Stimulated activated CD4-positive, alpha-beta T cell treated with anti-CD3 and anti-CD28 coated beads, Interleukin-4, amount 100 ng/mL, for 1 hour (primary cell): ENCODE measurements at places on chromosomes 1 and 21.

DNA sequence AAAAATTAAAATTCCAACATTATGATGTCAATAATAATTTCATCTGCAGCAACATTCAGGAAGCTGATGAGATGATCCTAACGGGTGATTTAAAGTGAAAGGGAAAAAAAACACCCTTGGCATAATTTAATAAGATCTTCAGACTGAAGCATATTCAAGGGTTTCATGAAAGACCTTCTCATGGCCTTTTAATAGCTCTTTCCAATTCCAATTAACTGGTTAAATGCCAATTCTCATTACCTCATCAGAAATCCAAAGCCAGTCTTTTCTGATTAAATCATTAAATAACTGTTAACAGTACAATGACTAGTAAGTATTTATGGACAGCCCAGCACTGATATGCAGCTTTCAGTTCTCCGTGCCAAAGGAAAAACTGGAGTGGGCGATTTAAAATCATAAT is 407.5 kb downstream of the SMYD3 start:
- DNase-seq: no peak

- DNase-seq: no peak
Observed at GRCh38 chr21:43728154-43728466, 9.2 kb downstream of the PDXK start.

DNA sequence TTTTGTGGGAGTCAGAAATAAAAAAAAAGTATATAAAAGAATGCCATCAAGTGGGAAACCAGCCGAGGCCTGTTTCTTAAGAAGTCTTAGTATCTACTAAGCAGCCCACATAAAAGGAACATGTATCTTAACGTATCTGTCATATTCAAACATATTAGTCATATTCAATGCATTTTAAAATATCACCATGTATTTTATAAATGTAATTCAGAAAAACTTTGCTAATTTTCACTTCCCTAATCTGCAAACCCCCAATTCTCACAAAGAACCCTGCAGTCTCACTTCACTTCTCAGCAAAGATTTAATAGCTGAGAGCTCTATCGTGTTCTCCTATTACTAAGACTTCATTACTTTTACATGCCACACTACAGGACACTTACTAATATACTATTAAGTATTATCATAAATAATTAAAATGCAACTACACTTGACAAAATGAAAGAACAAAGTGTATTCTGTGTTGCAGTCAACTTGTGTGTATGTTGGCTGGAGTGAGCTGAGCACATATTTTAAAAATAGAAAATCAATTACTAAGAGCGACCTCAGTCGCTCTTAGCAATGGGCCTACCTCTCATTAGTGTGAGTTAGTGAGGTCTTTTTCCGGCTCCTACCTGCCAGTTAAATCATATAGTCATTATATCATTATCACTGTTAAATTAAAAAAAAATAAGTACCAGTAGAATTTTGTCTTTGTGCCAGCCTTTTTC is 484.3 kb downstream of the LMO4 start:
- DNase-seq: no peak

DNA sequence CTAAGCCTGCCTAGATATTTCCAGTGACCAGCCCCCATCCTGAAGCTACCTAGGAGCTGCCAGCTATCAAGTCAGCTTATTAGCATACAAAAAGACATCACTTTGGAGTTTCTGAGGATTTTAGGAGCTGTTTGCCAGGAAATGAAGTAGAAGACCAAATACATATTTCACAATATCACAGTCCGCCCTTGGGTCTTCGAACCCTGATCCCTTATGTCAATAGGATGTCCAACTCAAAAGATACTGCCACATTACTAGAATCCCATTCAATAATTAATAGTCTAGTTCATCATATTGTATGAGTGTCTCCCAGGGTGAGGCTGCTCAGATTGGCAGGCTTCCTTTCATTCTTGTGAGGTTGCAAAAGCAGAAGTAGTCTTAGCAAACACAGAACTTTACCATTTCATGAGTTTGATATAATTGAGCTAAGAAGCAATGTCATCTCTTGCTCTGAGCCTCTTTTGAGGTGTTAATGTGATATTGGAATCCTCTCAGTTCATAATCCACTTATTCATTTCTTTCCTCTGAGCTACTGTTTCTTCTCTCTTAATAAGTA is 13.6 kb downstream of the IPO9 start:
- DNase-seq: no peak

- peak; percentile 19 for DNase-seq
Observed at GRCh38 chr1:112957133-112957812, 1.3 kb upstream of the SLC16A1 start.

- DNase-seq: peak; percentile 50
Observed at GRCh38 chr1:40861224-40862003, 749 bp downstream of the CITED4 start.

- no peak for DNase-seq
Observed at GRCh38 chr1:171805395-171806115, 24.1 kb downstream of the METTL13 start.

- DNase-seq: no peak
Observed at GRCh38 chr1:191669629-191670028, 488.6 kb upstream of the RGS18 start.

DNA sequence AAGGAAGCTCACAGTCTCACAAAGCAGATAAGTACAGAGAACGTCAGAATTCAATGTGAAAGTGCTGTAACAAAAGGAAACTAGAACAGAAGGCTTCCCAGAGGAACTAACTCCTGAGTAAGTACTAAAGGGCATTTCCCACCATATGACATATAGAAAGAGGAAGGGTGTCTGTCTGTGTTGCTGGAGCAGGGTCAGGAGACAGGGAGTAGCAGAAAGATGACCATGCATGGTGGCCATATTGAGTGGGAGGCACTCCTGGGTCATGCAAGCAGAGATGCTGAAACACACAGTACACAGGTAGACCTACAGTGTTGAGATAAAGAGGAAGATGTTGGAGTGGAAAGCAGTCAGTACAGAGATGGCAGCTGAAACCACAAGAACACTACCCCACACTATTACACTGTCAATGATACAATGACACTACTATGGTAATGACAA is 47.3 kb downstream of the SLC25A24 start:
- DNase-seq: no peak

DNA sequence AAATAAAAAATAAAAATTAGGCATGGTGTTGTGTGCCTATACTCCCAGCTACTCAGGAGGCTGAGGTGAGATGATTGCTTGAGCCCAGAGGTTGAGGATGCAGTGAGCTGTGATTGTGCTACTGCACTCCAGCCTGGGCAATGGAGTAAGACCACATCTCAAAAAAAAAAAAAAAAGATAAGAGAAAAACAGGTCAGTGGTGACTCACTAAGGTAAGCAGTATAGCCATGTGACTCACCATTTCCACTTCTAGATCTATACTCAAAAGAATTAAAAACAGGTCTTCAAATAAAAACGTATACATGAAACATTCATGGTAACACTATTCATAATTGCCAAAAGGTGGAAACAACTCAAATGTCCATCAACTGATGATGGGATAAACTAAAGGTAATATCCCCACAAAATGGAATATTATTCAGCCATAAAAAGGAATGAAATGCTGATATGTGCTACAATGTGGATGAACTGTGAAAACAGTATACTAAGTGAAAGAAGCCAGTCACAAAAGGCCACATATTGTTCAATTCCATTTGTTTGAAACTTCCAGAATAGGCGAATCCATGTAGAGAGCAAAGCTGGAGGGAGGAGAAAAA is 75.1 kb downstream of the ZNF281 start:
- no peak for DNase-seq

- DNase-seq: peak; percentile 21
Observed at GRCh38 chr1:40477678-40478053, 576 bp downstream of the ZFP69 start.

- no peak for DNase-seq
Observed at GRCh38 chr1:161198194-161198896, 509 bp downstream of the ADAMTS4 start.

- peak; percentile 56 for DNase-seq
Observed at GRCh38 chr1:15848143-15848928, 829 bp downstream of the SPEN start.

DNA sequence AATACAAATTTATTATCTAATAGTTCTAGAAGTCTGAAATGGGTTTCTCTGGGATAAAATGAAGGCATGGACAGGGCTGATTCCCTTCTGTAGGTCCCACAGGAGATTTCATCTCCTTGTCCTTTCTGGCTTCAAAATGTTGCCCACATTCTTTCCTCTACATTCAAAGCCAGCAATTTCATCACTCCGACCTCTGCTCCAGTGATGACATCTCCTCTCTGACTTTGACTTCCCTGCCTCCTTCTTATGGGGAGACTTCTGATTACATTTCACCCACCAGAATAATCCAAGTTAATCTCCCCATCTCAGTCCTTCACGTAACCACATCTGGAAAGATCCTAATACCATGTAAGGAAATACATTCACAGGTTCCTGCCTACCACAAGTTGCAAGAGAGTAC is 358.0 kb upstream of the C1orf87 start:
- DNase-seq: no peak

GRCh38 chr1:212255705-212256307 is 29.4 kb upstream of the PPP2R5A start:
- no peak for DNase-seq

DNA sequence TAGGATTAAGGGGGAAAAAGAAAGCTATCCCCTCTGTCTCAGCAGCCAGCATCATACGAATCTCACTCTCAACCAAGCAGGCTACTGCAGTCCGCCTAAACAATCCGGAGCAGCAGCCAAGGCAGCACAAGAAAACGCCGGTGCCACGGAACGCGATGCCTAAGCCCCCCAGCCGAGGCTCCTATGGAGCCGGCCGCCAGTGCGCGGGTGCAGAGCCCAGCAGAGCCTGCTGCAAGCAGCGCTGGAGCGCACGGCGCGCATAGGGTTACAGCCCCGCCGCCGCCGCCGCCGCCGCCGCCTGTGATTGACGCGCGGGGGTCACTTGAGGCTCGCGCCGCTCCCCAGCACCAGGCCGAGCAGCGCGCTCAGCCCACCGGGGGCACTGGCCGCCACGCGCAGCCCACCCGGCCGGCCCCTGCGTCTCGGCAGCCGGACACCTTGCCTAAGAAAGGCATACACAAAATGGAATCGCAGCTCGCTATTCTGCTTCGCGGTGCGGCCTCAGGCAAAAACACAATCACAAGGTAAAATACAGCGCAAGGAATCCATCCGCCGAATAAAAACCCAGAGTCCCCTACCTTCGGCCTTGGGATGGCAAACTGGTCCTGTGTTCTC is 780 bp downstream of the HIVEP3 start:
- peak; percentile 50 for DNase-seq

DNA sequence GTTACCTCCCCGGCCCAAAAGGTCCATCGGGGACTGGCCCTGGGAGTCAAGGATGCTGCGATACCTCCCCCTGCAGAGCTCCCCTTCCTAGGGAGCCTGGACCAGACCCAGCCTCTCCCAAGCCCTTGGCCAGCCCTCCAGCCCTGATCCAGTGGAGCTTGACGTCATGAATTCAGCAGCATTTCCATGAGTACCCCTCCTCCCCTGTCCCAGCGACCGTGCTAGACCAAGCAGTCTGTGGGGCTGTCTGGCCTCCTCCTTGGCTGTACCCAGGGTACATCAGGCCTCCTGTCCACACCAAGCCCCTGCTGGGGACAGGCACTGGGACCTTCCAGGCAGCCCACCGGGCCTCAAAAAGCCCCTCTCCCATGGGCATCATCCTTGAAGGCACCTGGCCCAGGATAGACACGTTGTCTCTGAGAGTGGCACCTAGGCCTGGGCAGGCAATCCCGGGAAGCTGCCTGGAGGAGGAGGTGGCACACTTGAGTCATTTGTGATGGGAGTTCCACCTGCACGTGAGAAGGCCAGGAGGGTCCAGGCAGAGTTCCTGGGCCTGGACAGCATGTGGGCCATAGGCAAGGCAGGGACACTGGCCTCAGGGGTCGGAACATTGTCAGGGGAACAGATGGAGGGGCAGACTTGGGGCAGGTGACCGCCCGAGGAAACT is 46.4 kb downstream of the WNT9A start:
- no peak for DNase-seq

DNA sequence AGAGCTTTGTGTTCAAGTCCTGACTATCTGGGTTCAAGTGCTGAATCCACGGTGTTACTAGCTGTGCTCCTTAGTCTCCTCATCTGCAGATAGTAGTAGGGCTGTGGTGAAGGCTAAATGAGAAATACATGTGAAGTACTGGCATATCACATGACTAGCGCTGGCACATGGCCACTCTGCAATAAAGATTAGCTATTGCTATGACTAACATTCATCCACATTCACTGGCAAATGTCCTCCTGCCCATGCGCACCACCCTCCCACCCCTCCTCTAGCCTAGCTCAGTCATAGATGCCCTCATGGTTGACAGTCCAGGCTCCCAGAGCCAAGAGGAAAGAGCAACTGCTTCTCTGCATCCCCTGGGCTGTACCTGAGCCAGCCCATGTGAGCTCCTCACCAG is 8.5 kb upstream of the COL8A2 start:
- no peak for DNase-seq

GRCh38 chr1:10693497-10694273 is 102.8 kb downstream of the CASZ1 start:
- DNase-seq: peak; percentile 45

DNA sequence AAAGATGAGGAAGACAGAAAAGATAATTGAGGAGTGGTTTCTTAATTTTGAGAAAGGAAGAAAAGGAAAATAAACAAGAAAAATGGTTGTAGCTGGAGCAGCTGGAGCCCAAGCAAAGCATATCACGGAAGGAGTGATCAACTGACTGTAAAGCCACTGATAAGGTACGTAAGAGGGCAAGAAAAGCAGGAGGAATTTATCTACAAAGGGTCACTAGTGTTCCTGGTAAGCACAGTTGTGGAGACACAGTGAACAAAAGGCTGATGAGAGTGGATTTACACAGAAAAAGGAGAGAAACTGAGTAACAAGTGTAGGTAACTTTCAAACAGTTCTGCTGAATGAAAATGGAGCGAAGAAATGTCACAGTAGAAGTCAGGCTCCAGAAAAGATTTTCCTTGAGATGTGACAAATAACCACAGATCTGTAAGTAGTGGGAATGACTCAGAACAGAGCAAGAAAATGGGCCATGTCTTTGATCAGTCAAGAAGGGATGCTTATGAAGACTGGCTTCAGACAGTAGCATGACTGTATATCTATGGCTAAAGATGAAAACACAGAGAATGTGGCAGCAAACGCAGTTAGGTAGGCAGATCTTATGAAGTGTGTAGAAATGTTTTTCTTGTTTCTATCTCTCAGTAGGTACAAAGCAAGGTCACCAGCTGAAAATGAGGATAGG is 45.6 kb upstream of the RBM34 start:
- no peak for DNase-seq

DNA sequence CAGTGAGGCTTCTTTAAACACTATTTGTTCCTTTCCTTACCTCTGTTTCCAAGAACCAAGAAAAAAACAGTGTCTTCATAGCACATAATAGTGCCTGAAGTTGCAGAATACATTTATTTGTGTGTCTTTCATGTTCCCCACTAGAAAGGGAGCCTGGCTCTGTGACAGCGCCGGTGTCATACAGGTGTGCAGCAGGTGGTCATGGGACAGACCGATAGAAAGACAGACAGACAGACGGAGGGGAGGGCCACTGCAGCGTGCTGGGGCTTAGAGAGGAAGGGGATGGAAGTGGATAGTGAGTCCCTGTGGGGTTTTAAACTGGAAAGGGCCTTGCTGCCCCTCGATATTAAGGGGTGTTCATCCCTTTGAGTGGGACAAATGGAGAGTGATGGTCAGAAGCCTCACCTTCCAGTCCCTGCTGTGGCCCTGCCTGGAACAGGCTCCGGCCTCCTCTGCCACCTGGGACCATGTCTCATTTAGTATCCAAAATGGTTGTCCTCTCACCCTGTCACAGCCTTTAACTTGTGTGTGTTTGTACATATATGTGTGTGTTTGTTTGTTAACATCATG is 152.9 kb downstream of the PGBD5 start:
- no peak for DNase-seq

- no peak for DNase-seq
Observed at GRCh38 chr21:44734841-44735240, 23.5 kb upstream of the TSPEAR start.
